ENCODE measurements at places on chromosomes 1 and 21.

DNA sequence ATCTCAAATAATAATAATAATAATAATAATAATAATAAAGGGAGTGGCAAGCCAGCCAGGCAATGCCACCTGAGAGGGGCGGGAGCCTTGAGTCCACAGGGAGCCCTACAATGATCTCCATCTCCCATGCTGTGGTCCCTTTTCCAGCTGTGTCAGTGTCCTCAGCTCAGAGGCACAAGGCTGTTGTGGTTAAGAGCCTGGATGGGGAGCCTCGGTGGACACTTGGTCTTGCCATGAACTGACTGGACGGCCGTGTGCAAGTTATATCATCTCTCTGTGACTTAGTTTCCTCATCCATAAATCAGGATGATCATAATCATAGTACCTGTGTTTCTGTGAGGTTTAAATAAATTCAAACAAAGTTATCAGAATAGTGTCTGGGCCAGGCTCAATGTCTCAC is 127.8 kb upstream of the TIAM1 start:
- no peaks in the 10 kb centered on the region for H3K36me3 ChIP-seq
- H3K4me3 ChIP-seq: no peak overlapping the region
- peaks cover 26% of the 10 kb centered on the region for H3K4me1 ChIP-seq
- no peak for DNase-seq
- peak overlapping the region; percentile 64 for H3K27ac ChIP-seq
- H3K27me3 ChIP-seq: no peaks in the 10 kb centered on the region

DNA sequence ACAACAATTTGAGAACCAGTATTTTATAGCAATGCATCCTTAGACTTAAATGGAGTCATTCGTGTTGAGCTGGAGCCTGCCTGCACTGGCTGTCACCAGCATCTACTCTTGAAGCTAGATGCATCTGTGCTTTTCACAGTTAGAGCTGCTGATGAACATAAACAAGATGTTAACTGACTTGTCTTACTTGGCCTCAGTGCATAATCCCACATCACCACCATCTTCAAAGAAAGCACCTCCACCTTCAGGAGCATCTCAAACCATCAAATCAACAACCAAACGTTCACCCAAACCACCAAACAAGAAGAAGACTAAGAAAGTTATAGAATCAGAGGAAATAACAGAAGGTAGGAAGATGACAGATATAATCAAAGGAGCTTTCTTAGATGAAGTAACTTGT is 71.1 kb downstream of the TPR start:
- no peaks in the 10 kb centered on the region for H3K27me3 ChIP-seq
- H3K4me3 ChIP-seq: no peak overlapping the region

DNA sequence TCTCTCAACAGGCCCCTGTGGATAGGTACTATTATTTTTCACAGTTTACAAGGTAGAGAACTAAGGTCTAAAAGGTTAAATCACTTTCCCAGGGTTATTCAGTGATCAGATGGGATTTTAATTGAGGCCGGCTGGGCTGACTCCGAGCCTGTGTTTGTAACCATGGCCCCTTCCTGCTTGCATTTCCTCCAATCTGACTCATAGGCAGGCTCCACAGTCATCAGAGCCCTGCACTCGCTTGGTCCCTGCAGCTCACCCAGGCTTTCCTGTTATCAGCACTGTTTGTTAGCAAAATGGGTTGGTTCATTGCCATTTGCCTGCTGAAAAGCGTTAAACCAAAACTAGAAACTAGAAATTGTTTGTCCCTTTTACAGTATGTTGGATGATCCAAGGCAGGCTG is 41.4 kb upstream of the LMX1A start:
- peaks cover 4% of the 10 kb centered on the region for H3K4me1 ChIP-seq
- no peaks in the 10 kb centered on the region for H3K27me3 ChIP-seq
- DNase-seq: no peak
- no peaks in the 10 kb centered on the region for H3K36me3 ChIP-seq
- no peak overlapping the region for H3K27ac ChIP-seq
- no peak overlapping the region for H3K4me3 ChIP-seq

GRCh38 chr1:217484871-217485270 is 146.0 kb downstream of the GPATCH2 start:
- no peaks in the 10 kb centered on the region for H3K27me3 ChIP-seq
- H3K36me3 ChIP-seq: peaks cover 4% of the 10 kb centered on the region
- H3K4me1 ChIP-seq: no peaks in the 10 kb centered on the region
- no peak overlapping the region for H3K27ac ChIP-seq
- no peak overlapping the region for H3K4me3 ChIP-seq

- H3K27ac ChIP-seq: no peak overlapping the region
- no peaks in the 10 kb centered on the region for H3K36me3 ChIP-seq
- H3K27me3 ChIP-seq: no peaks in the 10 kb centered on the region
- no peak for DNase-seq
- H3K4me1 ChIP-seq: peaks cover 4% of the 10 kb centered on the region
- no peak overlapping the region for H3K4me3 ChIP-seq
Observed at GRCh38 chr1:224170748-224171478, 12.1 kb upstream of the DEGS1 start.

DNA sequence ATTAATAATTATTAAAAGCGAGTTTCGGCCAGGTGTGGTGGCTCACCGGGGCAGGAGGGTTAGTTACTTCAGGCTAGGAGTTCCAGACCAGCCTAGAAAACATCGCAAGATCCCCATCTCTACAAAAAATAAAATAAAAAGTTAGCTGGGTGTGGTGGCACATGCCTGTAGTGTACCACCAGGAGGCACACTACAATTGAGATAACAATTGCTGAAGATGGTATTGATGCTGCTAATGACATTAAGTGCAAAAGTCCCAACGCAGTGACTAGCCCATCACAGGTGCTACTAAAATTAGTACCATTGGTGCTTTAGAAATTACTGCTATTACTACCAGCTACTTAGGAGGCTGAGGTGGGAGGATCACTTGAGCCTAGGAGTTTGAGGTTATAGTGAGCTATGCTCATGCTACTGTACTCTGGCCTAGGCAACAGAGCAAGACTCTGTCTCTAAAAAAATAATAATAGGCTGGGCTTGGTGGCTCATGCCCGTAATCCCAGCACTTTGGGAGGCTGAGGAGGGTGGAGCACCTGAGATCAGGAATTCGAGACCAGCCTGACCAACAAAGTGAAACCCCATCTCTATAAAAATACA is 156.6 kb downstream of the GREM2 start:
- H3K27ac ChIP-seq: no peak overlapping the region
- H3K27me3 ChIP-seq: no peaks in the 10 kb centered on the region
- H3K4me1 ChIP-seq: no peaks in the 10 kb centered on the region
- no peaks in the 10 kb centered on the region for H3K36me3 ChIP-seq
- no peak for DNase-seq

- H3K27ac ChIP-seq: no peak overlapping the region
- no peaks in the 10 kb centered on the region for H3K4me1 ChIP-seq
- no peaks in the 10 kb centered on the region for H3K27me3 ChIP-seq
- DNase-seq: no peak
- peaks cover 55% of the 10 kb centered on the region for H3K36me3 ChIP-seq
Observed at GRCh38 chr1:12258272-12258671, 28.4 kb downstream of the VPS13D start.

DNA sequence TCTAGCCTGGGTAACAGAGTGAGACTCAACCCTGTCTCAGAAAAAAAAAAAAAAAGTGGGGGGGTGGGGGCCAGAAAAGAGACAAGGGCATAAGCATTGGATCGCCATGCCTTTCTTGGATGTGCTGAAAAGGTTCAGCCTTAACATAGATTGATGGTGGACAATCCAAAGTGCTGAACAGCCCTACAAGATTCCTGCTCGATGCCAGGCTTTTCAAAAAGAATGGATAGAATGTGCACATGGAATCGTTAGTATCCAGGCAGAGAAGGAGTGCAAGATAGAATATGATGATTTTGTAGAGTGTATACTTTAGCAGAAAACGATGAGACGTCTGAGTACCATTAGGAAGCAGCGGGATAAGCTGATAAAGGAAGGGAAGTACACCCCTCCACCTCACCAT is 10.9 kb upstream of the COA7 start:
- DNase-seq: no peak
- H3K27me3 ChIP-seq: no peaks in the 10 kb centered on the region
- no peak overlapping the region for H3K4me3 ChIP-seq
- H3K36me3 ChIP-seq: no peaks in the 10 kb centered on the region
- no peaks in the 10 kb centered on the region for H3K4me1 ChIP-seq

- H3K4me1 ChIP-seq: no peaks in the 10 kb centered on the region
- H3K36me3 ChIP-seq: peaks cover 32% of the 10 kb centered on the region
- no peaks in the 10 kb centered on the region for H3K27me3 ChIP-seq
- H3K27ac ChIP-seq: no peak overlapping the region
Observed at GRCh38 chr21:46127239-46128105, 27.9 kb downstream of the FTCD start.

GRCh38 chr1:115717541-115717940 is 51.0 kb downstream of the CASQ2 start:
- no peaks in the 10 kb centered on the region for H3K36me3 ChIP-seq
- peaks cover 3% of the 10 kb centered on the region for H3K4me1 ChIP-seq
- no peak for DNase-seq
- no peak overlapping the region for H3K4me3 ChIP-seq
- H3K27me3 ChIP-seq: no peaks in the 10 kb centered on the region
- no peak overlapping the region for H3K27ac ChIP-seq

DNA sequence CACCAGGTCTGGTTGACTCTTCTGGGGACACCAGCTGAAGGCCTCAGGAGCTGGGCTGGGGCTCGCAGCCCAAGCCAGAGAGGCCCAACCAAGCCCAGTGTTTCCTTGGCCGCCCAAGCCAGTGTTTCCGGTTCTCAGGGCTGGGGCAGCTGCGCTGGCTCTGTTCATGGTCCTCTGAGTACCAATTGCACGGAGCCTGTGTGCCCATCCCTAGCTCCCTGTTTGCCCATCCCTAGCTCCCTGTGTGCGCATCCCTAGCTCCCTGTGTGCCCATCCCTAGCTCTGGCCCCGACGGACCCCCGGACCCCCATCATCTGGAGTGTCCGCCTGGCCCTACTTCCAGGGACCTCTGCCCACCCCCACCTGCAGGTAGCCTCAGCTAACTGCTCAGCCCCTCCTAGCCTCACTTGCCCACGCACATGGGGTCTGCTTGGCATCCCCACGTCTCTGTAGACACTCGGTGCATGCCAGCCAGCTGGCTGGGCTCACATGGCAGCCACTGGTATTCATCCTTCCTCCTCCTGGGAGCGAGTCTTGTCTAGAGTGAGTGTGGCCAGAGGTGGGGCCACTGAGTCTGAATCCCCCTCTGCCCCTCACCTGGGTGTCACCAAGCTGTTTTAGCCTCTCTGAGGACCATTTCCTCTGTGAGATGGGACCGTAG is 64.0 kb downstream of the WNT9A start:
- DNase-seq: no peak
- peaks cover 2% of the 10 kb centered on the region for H3K27me3 ChIP-seq
- no peak overlapping the region for H3K4me3 ChIP-seq
- no peak overlapping the region for H3K27ac ChIP-seq
- H3K4me1 ChIP-seq: peaks cover 27% of the 10 kb centered on the region

DNA sequence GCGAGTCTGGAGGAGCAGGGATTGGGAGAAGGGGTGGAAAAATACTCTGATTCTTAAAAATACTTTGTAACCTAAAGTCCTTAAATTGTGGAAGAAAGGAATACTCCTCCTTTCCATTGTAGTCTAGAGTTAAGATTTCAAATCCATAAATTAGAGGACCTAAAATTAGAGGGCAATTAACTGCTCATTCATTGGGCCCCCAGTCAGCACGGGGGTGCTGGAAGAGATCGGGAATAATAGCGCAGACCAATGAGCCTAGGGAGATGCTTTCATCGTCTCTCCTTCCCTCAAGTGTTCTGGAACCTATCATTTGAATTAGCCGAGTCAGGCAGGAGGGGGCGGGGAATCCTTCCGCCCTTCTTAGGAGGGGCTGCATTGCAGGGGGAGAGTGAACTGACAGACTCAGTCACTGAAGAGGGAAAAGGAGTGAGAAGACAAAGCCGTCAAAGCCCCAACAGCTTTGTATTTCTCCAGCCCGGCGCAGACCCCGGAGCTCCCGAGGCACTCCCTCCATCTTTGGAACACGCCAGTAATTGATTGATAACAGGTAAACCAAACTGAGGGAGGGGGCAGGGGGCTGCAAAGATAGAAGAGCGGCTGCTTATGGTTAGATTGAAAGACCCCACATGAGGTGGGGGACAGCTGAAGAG is at the start of gene MLLT11:
MLLT11 (plus strand) TSS at position 391 of the 650 bp plus-strand sequence. CDS start 6,828 bp downstream, outside the sequence.
- H3K36me3 ChIP-seq: peaks cover 25% of the 10 kb centered on the region
- H3K27me3 ChIP-seq: no peaks in the 10 kb centered on the region
- peak within 1 kb of the TSS; percentile 94 for H3K4me3 ChIP-seq
- peak within 1 kb of the TSS; percentile 98 for H3K27ac ChIP-seq

DNA sequence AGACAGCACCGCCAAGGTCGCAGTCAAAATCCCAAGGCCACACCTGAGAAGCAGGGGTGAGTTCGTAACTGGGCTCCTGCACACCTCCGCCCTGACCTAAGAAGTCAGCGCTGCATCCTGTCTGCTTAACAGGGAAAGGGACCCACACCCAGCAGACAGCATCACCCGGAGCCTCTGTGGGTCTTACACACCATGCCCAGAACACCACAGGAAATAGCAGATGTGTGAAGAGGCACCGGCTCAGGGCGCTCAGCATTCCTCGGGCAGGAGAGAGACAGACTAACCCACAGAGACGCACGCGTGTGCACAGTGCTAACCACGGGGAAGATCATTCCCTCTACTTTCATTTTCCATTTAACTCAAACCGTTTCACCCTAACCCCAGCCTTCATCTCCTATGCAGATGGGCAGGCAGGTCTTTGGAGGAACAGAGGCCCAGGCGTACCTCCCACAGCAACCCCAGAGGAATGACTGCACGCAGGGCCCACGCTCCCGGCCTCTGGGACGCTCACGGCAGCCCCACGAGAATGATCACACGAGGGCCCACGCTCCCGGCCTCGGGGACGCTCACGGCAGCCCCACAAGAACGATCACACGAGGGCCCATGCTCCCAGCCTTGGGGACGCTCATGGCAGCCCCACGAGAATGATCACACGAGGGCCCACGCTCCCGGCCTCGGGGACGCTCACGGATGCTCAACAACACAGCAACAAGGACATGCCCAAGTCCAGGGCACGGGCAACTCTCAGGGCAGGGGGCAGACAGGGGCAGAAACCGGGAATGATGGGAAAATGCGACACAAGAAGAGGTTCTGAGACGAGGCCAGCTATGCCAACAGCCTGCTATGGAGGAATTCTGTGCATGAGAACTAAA is 20.9 kb downstream of the POFUT2 start:
- H3K4me1 ChIP-seq: no peaks in the 10 kb centered on the region
- H3K27ac ChIP-seq: no peak overlapping the region
- no peak for DNase-seq
- H3K27me3 ChIP-seq: no peaks in the 10 kb centered on the region

DNA sequence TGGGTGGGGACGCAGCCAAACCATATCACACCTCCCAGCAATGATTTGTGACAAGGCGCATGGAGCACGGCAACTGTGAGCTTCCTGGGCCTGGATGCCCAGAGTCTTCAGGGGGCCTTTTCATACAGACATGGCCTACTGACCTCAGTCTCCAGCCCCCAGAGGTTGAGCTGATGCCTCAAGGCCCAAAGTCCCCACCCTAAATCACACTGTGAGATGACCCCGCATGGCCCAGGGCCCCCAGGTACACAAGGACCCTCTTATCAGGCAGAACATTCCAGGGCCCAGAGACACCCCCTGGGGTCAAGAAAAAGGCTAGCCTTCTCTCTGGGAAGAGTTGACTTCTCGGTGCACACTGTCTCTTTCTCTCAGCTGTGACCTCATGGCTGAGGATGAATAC is 179.7 kb upstream of the C1orf174 start:
- H3K27me3 ChIP-seq: no peaks in the 10 kb centered on the region
- H3K36me3 ChIP-seq: no peaks in the 10 kb centered on the region
- DNase-seq: no peak
- H3K4me1 ChIP-seq: peaks cover 33% of the 10 kb centered on the region
- no peak overlapping the region for H3K27ac ChIP-seq
- no peak overlapping the region for H3K4me3 ChIP-seq

- no peak overlapping the region for H3K4me3 ChIP-seq
- H3K27ac ChIP-seq: no peak overlapping the region
- DNase-seq: no peak
- H3K4me1 ChIP-seq: peaks cover 42% of the 10 kb centered on the region
- no peaks in the 10 kb centered on the region for H3K27me3 ChIP-seq
Observed at GRCh38 chr1:45328680-45329079, 2.0 kb downstream of the HPDL start.

All from spinal cord (tissue), 10 donors.